ENCODE measurements at places on chromosomes 1 and 21. TPM values are rescaled to one million over a fixed set of nuclear protein-coding genes. Genes with fewer than 3 reads are reported as not detected.

DNA sequence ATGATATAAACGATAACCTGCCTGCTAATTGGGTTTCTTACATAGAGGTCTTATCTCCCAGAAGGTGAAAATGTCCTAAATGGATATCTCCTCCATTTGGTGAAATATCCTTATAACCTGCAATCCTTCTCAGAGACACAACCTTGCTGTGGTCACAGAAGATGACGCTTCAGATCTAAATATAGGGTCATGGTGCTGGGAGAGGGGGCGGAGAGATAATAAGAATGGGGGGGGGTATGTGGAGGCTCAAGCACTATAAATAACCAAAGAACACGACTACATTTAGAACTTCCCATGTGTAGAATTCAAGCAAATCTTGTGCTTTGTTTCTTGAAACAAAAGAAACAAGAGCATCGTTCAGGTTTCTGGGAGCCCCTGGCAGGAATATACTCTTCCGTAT, 260.6 kb upstream of the ESRRG start:
- DNase-seq = no peak

DNA sequence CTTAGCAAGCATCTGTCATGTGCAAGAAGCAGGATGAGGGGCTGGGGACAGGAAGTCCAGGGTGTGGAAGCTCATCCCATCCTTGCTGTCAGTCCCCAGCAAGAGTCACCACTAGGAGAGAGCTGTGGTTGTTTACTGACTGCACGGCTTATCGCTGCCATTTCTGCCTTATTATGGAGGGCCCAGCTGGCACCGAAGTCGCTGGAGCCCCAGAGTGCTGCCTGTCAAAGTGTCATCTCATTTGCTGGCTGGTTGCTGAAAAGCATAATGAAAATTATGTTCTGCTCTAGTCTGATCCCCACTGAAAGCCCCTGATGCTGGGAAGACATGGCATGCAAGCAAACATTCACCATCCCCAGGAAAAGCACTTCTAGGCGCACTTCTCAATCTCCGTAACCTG, 642.7 kb downstream of the NPHP4 start:
- DNase-seq = no peak

DNA sequence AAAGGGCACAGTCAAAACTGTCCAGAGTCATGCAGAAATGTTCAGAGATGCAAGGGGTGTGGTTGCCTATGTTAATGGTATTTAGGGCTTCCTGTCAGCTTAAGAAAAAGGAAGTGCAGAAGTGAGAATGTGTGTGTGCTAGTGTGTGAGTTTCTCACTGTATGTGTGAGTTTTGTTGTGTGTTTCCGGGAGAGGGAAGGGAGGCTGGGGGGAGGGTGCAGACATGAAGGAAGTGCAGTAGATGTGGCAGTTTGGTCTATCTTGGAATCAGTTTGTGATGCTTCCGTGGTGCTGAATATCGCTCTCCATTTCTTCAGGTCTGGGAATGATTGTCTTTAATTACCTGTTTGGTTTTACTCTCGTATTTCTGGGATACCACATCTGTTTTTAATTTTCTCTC, 16.5 kb upstream of the ATP6V1G3 start:
- no peak for DNase-seq

- DNase-seq = no peak
These were observed 8.9 kb upstream of the PCBP3 start for GRCh38 chr21:45634511-45635183.

DNA sequence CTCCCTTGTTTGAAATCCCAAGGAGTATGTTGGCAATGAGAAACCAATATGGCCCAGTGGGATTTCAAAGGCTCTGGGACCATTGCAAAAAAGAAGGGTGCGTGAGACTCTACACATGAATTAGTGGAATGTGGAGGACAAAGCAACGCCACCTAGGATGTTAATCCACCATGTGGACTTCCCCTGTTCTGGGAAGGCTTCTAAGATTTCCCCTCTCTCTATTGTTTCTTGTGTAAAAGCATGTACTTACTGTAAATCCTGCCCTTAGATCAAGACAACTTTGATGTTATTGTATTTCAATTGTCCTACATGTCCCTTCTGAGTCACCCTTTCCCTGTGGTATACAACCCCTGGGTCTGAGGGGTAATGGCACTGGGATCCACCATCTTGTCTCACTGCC, 4.7 kb upstream of the ACADM start:
- DNase-seq = no peak

DNA sequence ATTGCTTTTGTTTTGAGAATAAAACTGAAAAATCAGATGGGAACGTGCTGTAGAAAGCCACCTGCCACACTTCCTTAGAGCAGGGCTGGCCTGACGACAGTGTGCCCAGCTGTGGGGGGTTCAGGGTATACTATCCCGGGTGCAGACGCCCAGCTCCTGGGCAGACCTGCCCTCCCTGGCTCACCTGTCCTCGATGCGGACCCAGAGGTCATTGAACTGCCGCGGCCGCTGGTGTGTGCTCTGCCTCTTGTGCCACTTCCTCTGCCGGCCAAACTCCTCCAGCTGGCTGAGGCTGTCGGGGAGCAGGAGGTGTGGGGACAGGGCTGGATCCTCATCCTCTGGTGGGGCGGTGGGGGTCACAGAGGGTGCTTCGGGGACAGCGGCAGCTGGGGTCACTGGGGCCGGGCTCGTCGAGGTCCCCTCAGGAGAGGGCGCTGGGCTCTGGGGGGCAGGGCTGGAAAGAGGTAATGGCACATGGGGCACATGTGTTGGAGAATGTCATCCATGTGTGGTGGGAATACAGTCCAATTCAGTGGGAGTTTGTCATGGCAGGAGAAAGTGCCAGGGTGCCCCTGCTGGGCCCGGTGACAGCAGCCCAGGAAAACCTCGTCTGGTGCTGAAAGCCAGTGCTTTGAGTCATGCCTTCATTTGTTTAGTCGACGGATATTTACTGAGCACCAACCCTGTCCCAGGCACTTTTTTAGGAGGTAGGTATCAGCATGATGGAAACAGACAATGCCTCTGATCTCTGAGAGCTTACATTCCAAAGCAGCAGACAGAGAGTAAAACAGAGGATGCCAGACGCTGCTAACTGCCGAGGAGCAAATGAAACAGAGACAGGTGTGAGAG, 222.0 kb downstream of the TRABD2B start:
- DNase-seq = no peak

DNA sequence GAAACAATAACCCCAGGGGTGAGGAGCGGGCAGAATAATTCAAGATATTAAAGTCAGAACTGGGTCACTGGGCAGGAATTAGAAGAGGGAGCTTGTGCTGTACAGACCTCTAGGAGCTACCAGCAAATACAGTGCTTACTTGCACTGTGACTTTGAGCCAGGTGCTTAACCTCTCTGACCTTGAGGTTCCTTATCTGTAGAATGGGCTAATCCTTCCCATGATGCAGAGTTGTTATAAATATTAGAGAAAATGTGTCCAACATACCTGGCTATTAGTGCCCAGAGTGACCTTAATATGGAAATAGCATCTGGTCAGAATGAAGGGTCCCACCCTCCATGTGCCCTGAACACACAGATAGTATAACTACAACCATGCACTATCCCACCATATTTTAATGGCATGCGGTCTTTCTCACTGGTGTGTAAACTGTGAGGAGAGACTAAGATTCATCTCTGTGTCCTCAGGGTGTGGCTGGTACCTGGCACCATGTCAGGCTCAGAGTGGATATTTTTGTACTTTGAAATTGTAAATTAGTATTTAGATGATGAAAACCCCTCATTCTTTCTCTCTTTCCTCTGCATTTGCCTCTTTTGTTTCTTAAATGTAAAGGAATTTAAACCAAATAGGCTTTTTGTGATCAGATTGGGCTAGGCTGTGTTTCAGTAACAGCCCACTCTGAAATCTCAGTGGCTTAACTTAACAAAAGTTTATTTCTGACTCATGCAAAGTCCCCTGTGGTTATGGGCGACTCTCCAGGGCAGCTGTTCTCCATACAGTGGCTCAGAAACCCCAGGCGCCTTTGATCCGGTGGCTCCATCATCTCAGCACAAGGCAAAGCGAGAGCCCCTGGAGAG, 60.0 kb upstream of the ROR1 start:
- DNase-seq = no peak

- no peak for DNase-seq
These were observed 66.5 kb downstream of the EIF4G3 start for GRCh38 chr1:21110163-21110562.

GRCh38 chr1:90405726-90406125, 311.4 kb downstream of the BARHL2 start:
- no peak for DNase-seq

DNA sequence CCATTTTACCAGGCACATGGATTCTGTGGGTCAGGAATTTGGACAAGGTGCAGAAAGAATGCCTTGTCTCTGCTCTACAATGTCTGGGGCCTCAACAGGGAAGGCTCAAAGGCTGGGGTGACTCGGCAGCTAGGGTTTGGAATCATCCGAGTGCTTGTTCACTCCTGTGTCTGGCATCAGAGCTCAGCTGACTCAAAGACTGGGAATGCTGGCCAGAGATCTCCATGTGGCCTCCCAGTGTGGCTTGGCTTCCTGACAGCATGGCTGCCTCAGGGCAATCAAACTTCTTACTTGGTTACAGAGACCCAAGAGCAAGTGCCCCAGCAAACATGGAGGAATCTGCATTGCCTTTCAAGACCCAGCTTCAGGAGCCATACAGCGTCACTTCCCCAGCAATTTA, 110.5 kb downstream of the TOMM20 start:
- no peak for DNase-seq

DNA sequence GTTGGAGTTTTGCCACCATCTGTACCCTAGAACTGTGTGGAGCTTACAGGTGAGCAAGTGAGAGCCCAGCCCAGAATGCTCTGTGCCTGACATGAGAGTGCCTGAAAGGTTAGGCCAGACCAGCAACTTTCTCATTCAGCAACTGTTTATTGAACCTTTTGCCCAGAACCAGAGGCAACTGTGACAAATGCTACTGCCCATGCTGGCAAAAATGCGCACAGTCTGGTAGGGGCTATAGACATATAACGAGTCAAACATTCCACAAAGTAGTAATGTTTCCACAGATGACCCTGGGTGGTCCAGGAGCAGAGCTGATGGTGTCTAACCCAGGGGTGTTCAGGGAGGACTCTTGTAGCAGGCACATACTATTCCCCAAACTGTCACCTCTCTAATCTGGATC, 56.0 kb upstream of the GCLM start:
- DNase-seq = no peak

GRCh38 chr1:145927916-145928643, 796 bp upstream of the RBM8A start:
- DNase-seq = no peak

GRCh38 chr1:186244825-186245224, 130.2 kb downstream of the TPR start:
- DNase-seq = no peak

DNA sequence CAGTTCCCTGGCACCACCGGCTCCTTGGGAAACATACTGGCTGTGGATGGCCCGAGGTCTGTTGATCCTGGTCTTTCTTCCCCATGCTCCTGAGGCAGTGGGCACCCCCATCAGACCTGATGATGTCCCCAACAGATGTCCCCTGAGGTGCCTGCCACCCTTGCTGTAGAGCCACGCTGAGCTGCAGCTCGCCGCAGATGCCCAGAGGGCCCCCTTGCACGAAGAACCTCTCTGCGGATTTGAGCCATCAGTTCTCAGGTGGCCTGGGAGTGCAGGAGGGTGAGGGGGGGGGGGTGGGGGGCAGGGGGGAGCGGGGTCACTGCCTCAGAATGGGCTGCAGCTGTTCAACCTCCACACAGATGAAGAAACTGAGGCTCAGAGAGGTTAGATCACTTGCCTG, 60.9 kb downstream of the GLIS1 start:
- no peak for DNase-seq

DNA sequence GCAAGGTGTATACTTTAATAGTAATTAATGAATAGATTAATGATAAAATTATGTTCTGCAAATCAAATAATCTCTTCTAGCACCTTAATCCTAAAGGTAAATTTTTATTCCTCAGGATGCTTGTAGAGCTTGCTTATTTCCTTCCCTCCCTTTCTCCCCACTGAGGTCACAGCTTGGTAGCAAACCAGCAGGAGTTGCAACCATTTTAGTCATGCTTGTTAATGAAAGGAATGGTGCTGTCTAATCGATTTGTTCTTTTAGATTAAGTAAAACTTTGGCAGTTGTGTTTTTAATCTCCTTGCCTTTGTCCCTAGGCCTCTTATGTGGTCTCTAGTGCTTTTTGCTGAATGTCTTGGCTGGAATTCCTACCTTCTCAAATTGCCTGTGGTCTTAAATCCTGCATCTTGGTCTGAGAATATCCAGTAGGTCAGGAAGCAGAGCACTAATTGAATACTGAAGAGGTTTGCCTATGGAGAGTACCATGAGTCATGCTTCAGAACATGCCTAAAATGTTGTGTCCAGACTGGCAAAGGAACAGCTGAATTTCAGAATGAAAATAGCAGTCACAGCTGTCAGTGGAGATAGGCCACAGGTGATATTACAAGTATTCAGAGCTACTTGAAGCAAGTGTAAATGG, 36.3 kb upstream of the RWDD3 start:
- DNase-seq = no peak

- no peak for DNase-seq
These were observed 179.3 kb downstream of the ETS2 start for GRCh38 chr21:38984982-38985567.

DNA sequence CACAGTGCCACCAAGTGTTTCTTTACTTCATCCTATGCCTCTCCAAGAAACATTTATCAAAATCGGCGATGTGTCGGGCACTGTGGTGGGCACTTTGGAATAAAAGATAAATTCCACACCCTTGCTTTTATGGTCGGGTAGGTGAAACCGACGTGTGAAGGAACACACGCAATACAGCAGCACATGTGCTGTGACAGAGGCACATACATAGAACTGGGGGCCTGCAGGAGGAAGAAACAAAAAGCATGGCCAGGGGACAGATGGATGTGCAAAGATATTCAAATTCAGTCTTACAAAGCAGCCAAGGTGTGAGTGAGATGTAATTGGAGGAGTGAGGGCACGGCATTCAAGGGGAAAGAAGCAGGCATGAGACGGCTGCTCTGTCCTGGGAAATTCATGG, 282.0 kb downstream of the PBX1 start:
- no peak for DNase-seq

GRCh38 chr1:26740952-26741351, 45.1 kb downstream of the ARID1A start:
- DNase-seq = no peak

DNA sequence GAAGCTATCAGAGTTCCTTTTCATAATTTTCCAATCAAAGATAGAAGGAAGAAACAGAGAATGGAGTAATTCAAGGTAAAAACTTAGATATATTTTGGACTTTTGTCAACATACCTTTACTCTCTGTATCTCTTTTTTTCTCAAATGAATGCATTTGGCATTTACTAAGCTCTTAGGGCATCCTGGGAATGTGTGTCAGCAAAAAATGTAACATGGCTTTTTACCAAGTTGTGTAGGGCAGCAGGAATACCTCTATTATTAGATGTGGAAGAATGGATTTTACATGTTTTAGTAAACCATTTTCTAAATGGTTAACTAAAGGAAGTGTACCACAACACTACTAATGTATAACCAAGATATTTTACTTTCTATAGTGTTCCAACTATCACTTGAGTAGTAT, 4.2 kb upstream of the COL11A1 start:
- no peak for DNase-seq

ALX3 gene
- not detected for total RNA-seq

LCE1A gene
- not detected for total RNA-seq

MAP3K7CL gene
- not detected for total RNA-seq

WDR3 gene
- total RNA-seq = 41.6 TPM

GJA5 gene
- 1.2 TPM for total RNA-seq

ZFYVE9 gene
- 28.0 TPM for total RNA-seq

REG4 gene
- not detected for total RNA-seq

FAM72A gene
- total RNA-seq = 11.2 TPM

C1QB gene
- not detected for total RNA-seq

THEM5 gene
- total RNA-seq = not detected

RUNX3 gene
- total RNA-seq = 0.16 TPM

Data from neural crest cell (in vitro differentiated cells).